ENCODE measurements at places on chromosomes 3 and 15.
A peak's percentile ranks its signal among the peaks of the same experiment; 100 is the strongest.

- DNase-seq, result no peak
Observed at GRCh38 chr3:16174026-16174355, 489 bp upstream of the GALNT15 start.

- no peak for DNase-seq
Observed at GRCh38 chr15:59741274-59741906, 52.3 kb upstream of the BNIP2 start.

GRCh38 chr3:77328690-77329089, 288.8 kb downstream of the ROBO2 start:
- DNase-seq, result no peak

- no peak for DNase-seq
Observed at GRCh38 chr3:22239011-22239410, 488.0 kb upstream of the ZNF385D start.

GRCh38 chr3:16908896-16909295, 24.1 kb downstream of the PLCL2 start:
- no peak for DNase-seq

DNA sequence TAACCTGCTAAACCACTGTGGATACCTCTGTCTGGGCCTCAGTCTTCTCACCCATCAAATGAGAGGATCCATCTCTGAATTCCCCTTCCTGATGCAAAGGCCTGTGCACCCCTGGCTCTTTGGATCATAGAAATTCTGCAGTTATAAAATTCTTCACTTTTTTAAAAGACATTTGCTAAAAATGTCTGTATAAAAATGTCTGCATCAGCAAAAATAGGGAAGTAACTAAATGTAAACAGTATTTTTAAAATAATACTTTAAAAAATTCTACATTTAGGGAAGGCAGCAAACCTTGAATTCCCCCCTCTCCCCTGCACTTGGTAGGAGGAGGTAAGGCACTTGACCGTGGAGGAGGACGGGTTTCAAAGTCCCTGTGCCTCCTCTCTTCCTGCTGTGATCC, 25.6 kb upstream of the TRIM59 start:
- no peak for DNase-seq

GRCh38 chr3:43505351-43505750, 116.5 kb downstream of the ANO10 start:
- DNase-seq, result no peak

GRCh38 chr3:78906930-78907329, 860.9 kb downstream of the ROBO1 start:
- no peak for DNase-seq

- no peak for DNase-seq
Observed at GRCh38 chr3:11072631-11073030, 80.1 kb downstream of the SLC6A1 start.

GRCh38 chr15:56040081-56041035, 46.9 kb upstream of the NEDD4 start:
- peak; percentile 79 for DNase-seq

- DNase-seq, result no peak
Observed at GRCh38 chr15:77839970-77840905, 207.5 kb upstream of the LINGO1 start.

- no peak for DNase-seq
Observed at GRCh38 chr3:169907944-169908343, 3.4 kb upstream of the SAMD7 start.

- no peak for DNase-seq
Observed at GRCh38 chr3:9957214-9957613, 5.0 kb upstream of the PRRT3 start.

DNA sequence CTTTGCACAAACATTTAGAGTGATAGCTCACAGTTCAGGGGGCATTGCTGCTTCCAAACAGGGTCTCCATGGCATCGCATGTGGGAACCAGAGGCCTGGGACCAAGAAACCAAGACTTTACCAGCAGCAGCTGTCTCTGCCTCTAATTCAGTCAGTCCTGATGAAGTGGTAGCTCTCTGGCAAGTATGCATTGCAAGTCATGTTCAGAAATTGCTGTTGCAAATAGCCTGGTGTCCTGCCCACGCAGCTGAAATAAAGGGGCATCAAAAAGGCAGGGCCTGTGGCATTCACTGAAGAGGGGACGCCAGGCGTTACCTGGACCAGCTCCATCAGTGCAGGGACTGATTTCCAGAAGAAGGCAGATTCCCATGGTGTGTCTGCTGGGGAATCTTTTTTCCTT, 121.3 kb downstream of the CD47 start:
- DNase-seq, result no peak

DNA sequence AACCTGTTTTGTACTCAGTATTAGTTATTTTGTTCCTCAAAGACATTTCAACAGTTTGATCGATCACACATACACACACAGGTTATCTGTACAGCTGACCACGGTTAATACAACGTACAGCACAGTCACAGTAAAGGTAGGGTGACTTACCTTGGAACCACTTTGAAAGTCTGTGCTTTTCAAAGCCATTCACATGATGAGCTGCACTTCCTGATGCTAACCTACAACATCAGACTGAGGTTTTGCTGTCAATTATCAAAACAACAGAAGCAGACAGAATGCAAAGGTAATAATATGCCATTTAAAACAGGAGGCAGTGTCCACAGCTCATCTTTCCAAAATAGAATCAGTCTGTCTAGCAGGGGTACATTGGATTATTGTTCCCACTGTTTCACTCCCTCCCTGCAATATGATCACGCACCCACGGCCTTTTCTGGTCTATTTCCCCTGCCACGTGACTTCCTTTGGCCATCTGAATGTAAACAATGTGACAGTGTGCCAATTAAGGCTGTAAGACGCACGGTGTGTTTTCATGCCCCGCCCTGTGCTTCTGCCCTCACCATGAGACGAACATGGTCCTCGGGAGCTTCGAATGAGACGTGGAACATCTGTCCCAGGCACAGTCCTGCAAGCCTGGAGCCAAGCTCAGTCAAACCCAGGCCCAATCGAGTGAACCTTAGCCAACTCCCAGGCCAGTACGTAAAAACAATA, 102.4 kb downstream of the FMN1 start:
- DNase-seq, result no peak

DNA sequence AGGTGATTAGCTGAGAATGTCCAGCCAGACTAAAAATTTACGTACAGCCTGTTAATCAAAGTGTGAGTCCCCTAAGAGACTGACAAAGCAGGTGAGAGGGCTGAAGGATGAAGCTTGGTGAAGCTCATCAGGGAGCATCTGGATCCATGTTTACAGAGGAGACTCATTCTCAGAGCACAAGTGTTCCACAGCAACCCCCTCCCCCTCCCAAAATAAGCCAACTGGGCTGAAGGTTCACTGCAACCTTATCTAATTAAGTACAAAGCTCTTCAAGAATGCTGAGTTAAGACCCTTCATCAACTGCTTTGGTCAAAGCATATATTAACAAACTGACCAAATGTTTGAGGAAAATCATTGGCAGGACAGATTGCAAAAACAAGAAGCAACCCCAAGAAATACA, 262.6 kb upstream of the ZNF385D start:
- DNase-seq, result no peak

- DNase-seq, result peak; percentile 85
Observed at GRCh38 chr3:172129850-172130716, 90.7 kb downstream of the FNDC3B start.

GRCh38 chr15:59255680-59256336, 49.2 kb downstream of the LDHAL6B start:
- DNase-seq, result peak; percentile 25

- no peak for DNase-seq
Observed at GRCh38 chr15:90680371-90680935, 36.7 kb upstream of the BLM start.

GRCh38 chr3:161598639-161599038, 102.0 kb downstream of the OTOL1 start:
- no peak for DNase-seq

DNA sequence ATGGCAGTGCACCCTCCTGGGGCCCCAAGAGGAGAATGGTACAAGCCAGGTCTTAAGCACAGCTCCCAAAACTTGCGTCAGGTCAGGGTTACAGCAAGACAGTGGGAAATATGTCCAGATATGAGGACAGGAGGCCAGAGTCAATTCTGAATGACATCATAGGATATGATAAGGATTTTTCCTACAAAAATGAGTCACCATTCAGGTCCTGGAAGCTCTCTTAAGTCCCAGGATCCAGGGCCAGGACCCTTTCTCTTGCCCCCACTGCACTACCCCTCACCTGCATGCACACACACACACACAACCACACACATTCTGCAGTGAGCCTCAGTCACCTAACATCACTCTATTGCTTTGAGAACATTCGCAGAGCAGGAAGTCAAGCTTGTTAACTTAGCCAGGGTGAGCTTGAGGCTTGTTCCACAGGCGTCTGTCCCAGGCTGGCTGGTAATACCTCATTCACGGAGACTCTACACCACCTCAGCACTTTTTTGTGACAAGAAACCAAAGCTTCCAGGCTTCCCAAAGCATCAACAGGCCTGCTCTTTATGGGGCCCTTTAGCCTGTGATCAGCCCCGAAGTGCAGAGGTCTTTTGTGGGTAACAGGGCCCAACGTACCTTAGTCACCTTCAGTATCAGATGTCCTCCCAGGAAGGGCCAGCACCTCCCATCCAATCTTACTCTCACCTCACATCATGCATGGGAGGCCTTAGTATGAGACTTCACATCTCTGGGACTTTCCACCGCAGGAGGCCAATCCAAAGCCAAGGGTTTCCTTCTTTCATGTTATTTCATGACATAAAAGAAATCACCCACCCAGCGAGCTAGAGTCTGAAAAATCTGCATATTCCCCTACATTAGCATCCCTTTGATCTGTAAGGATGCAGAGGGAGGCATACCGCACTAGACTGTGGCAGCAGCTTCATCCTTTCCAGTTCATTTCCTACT, 74.0 kb upstream of the LIPC start:
- no peak for DNase-seq

DNA sequence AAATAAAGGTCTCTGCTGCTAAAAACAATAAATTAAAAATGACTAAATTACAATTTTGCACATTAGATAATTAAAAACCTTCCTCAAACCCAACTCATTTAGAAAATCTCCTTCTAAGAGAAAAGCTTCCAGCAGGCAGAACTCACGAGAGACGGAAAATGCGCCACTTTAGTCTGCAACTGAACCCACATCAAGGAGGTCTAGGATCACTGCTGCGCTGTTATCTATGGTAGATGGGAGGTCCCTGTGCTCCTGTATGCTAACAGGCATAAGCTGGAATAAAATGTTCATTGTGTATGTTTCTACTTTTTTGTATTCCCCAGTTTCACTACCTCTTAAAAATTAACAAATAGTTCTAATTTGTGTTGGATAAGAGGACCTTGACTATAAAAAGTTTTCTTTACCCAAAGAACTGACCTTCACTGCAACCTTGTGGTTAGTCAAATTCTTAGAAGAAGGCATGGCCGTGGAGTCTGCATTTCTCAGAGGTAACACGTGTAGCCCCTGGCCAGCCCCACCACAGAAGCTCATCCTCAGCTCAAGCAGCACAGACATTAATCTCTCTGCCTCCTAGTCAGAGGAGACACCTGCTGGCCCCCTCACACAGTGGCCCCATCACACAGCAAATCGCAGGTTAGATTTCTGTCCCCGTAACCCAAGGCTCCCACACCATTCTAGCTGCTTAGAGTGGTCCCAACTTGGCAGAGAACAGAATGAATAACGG, 22.3 kb downstream of the STIMATE start:
- no peak for DNase-seq

GRCh38 chr3:126367316-126367805, 10.2 kb upstream of the KLF15 start:
- peak; percentile 68 for DNase-seq

- no peak for DNase-seq
Observed at GRCh38 chr3:175692256-175692655, 833.1 kb downstream of the NAALADL2 start.

- DNase-seq, result no peak
Observed at GRCh38 chr3:195460091-195460713, 17.4 kb upstream of the ACAP2 start.

- DNase-seq, result peak; percentile 75
Observed at GRCh38 chr3:32239307-32240158, 1.1 kb downstream of the CMTM8 start.

GRCh38 chr3:194118920-194119319, 17.0 kb upstream of the HES1 start:
- no peak for DNase-seq

GRCh38 chr3:171039674-171040073, 13.2 kb upstream of the SLC2A2 start:
- DNase-seq, result no peak

GRCh38 chr3:55543181-55543614, 56.1 kb upstream of the WNT5A start:
- no peak for DNase-seq

- no peak for DNase-seq
Observed at GRCh38 chr3:134663721-134664456, 13.1 kb upstream of the KY start.

- peak; percentile 40 for DNase-seq
Observed at GRCh38 chr3:111803123-111803593, 55.9 kb upstream of the PHLDB2 start.

- DNase-seq, result peak; percentile 88
Observed at GRCh38 chr15:67915461-67916374, 75.9 kb upstream of the RNU6-1 start.

GRCh38 chr3:145939431-145939830, 221.6 kb downstream of the PLOD2 start:
- peak; percentile 11 for DNase-seq

- DNase-seq, result peak; percentile 26
Observed at GRCh38 chr3:105906836-105907235, 38.0 kb upstream of the CBLB start.

DNA sequence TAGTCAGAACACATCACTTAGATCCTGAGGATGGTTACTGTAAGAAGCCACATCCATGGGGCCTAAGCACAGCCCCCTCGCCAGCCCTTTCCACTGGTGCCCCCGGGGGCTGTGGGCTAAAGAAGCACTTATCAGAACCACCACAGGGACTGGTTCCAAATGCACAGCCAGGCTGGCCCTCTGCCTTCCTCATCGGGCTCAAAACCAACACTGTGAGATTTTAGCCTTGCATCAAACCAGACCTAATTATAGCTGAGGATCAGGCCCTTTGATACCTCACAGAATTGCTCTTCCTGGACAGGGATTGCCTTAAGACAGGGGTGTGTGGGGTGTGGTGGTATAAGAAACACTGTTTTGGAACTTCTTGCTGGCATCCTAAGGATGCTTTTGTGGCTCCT, 23.7 kb downstream of the SRPRB start:
- DNase-seq, result no peak

- no peak for DNase-seq
Observed at GRCh38 chr3:71430941-71431552, 152.5 kb downstream of the FOXP1 start.

DNA sequence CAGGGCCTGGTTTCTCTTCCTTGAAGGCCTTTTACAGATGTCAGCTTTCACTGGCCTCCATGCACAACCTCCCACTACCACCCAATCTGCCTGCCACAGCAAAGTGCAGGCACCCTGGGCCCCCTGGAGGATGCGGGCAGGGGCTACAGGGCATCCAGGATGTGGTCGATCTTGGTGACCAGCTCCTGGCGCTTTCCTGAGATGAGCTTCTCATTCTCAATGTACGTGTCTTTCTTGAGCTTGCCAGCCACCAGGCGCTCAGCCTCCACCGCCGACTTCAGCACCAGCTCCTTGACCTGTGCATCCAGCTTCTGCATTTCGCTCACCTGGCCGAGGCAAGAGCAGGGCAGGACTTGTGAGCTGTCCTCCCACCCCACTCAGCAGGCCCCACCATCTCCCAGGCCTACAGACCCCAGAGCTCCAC, 30.3 kb downstream of the RPN1 start:
- DNase-seq, result no peak

- DNase-seq, result peak; percentile 6
Observed at GRCh38 chr3:157493627-157494550, 9.3 kb downstream of the VEPH1 start.

- DNase-seq, result no peak
Observed at GRCh38 chr3:18765662-18766061, 340.5 kb upstream of the SATB1 start.

- no peak for DNase-seq
Observed at GRCh38 chr3:45043728-45044299, 17.7 kb downstream of the CLEC3B start.

GRCh38 chr15:94229591-94230369, 1.6 kb upstream of the MCTP2 start:
- DNase-seq, result no peak

All from body of pancreas (tissue), 4 donors.